Sigmoid colon (tissue), 7 donors: ENCODE measurements at places on chromosomes 16 and 17. TPM values are rescaled to one million over a fixed set of nuclear protein-coding genes. Genes with fewer than 3 reads are reported as not detected.

The SCNN1G gene
- 9.2 TPM for polyA plus RNA-seq

DNA sequence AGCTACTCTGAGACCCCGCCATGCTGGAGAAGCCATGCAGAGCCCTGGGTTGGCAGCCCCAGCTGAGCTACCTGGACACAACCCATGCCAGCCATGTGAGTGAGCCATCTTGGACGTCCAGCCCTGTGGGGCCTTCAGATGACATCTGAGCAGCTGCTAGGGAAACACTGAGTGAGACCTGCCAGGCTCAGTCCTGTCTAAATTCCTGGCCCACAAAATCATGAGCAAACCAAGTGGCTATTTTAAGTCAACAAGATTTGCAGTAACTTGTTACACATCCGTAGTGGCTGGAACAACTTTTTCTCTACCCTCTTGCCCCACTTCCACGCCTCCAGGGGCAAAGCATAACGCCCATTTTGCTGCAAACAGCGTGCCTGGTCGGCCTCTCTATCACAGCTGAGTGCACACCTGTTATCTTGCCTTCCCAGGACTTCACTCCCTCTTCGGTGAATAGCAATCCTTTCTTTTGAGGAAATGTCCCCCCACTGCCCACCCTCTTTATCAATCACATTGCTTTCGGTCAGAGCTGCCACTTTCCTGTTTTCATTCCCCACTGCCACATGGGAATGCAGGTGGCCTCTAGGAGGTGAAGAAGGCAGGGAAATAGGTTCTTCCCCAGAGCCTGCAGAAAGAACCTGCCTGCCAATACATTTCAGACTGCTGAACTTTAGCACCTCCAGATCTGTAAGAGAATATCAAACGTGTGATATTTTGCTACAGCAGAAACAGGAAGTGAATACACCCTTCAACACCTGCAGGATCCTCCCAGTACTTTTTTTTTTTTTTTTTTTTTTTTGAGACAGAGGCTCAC, 7.4 kb upstream of the SCIMP start:
- no peaks in the 10 kb centered on the region for H3K4me1 ChIP-seq
- no peak overlapping the region for H3K4me3 ChIP-seq
- peaks cover 6% of the 10 kb centered on the region for H3K27me3 ChIP-seq
- H3K36me3 ChIP-seq, result no peaks in the 10 kb centered on the region

- H3K4me1 ChIP-seq, result no peaks in the 10 kb centered on the region
- H3K36me3 ChIP-seq, result no peaks in the 10 kb centered on the region
- no peak for DNase-seq
- H3K27ac ChIP-seq, result no peak overlapping the region
- no peak overlapping the region for H3K4me3 ChIP-seq
Measured at GRCh38 chr17:9668517-9668916, 23.2 kb downstream of the USP43 start.

DNA sequence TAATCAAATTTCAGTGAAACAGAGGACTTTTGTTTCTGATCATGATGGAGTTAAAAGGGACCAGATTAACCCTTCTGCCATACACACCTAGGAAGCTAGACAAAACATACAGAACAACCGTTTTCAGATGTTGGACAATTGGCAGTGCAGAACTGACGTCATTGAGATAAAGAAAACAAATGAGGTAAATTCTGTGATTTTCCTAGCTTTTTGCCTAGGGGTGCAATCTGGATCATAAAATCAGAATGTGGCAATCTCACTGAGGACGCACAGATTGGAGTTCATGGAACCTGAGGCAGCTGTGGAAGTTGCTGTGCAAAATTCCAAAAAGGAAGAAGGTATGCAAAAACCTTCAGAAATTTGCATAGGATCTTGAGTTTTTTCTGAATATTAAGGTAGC, 15.0 kb upstream of the USP32 start:
- H3K4me3 ChIP-seq, result no peak overlapping the region

DNA sequence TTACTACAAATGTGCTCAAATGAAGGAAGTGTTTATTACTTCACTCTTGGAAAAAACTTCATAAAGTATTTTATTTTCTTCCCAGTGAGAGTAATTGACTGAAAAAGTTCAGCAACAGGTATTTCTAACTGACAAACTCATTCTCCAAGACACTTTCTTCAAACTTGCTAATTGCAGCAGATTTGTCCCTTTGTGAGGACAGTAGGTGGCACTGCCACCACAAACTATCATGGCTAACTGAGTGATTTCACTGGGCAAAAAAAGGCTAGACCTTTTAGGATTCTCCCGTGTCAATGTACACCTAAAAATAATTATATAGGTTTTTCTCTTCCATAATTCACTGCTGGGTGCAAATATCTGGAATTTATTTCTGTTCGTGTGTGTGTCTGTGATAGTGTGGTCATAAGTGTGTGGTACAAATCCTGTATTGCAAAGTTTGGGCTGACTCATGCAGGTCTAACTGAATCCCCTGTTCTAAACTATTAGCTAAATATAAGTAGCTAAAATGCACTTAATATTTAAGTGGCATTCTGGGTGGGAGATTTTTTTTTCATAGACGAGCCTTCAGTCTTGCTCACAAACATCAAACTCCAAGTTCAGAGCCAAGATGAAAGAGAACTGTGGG, 3.9 kb downstream of the HS3ST3A1 start:
- no peaks in the 10 kb centered on the region for H3K36me3 ChIP-seq
- no peak for DNase-seq
- H3K27ac ChIP-seq, result no peak overlapping the region

DNA sequence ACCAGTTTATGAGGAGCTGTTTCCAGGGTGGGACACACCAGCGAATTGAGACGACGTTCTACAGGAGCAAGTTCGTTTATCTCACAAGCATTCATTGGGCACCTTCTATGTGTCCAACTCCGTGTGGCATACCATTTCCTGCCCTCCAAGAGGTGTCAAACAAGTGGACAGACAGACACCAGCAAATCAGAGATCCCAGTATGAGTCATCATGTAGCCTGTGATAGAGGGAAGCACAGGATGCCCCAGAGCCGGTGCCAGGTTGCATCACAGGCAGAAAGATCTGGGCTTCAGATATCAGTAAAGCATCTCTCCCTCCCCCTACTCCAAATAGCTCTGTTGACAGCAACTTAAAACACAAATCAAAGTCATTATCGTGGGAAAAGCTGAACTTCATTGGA, 31.8 kb upstream of the MAF start:
- no peaks in the 10 kb centered on the region for H3K27me3 ChIP-seq
- no peak for DNase-seq
- H3K36me3 ChIP-seq, result no peaks in the 10 kb centered on the region

- H3K27me3 ChIP-seq, result peaks cover 11% of the 10 kb centered on the region
- no peaks in the 10 kb centered on the region for H3K36me3 ChIP-seq
- no peaks in the 10 kb centered on the region for H3K4me1 ChIP-seq
- no peak overlapping the region for H3K27ac ChIP-seq
- H3K4me3 ChIP-seq, result no peak overlapping the region
Measured at GRCh38 chr17:46869296-46869695, 17.9 kb downstream of the WNT9B start.

The ABCA9 gene
- 1.5 TPM for polyA plus RNA-seq

The SDR42E1 gene
- polyA plus RNA-seq, result 0.60 TPM

DNA sequence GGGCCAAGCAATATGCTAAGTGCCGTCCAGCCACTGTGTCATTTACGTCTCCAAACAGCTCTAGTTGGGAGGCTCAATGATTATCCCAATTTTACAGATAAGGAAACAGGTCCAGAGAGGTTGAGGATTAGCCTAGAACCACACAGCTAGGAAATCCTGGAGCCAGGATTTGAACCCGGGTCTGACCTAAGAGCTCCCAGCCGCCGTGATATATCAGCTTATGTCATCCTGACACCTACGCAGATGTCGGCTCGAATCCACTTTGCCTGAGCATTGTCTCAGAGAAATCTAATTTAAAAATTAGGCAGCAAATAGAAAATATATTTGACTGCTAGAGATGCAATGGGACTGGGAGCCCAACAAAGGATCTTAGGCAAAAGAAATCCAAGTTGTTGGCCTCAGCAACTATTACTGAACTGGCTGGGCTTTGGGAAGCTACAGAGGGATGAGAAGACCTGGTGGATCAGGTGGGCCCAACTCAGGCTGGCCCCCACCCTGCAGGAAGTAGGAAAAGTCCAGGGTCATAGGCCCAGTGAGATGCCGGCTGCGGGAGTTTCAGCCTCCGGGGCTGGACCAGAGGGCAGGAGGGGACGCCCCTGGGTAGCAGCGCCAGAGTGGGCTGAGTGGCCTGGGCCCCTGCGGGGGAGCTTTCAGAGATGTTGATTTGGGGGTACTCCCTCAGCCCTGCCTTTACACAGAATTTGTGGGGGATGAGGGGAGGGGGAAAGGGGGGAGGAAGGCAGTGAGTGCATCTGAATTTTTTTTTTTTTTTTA, 35.1 kb upstream of the IL21R start:
- peaks cover 14% of the 10 kb centered on the region for H3K4me1 ChIP-seq
- H3K27ac ChIP-seq, result peak overlapping the region; percentile 51
- H3K36me3 ChIP-seq, result peaks cover 13% of the 10 kb centered on the region
- DNase-seq, result peak; percentile 72

The MFSD11 gene
- polyA plus RNA-seq, result 22.1 TPM

GRCh38 chr16:1042049-1042744, 30.4 kb upstream of the SSTR5 start:
- H3K4me3 ChIP-seq, result no peak overlapping the region
- peaks cover 13% of the 10 kb centered on the region for H3K4me1 ChIP-seq
- H3K27me3 ChIP-seq, result peaks cover 92% of the 10 kb centered on the region
- H3K27ac ChIP-seq, result no peak overlapping the region
- H3K36me3 ChIP-seq, result no peaks in the 10 kb centered on the region

- no peak for DNase-seq
- H3K36me3 ChIP-seq, result peaks cover 5% of the 10 kb centered on the region
- no peak overlapping the region for H3K4me3 ChIP-seq
- H3K27ac ChIP-seq, result no peak overlapping the region
- H3K27me3 ChIP-seq, result no peaks in the 10 kb centered on the region
Measured at GRCh38 chr17:62592341-62593099, 35.0 kb upstream of the MRC2 start.

The KCNG4 gene
- polyA plus RNA-seq, result not detected

GRCh38 chr17:48238933-48239602, 131.5 kb downstream of the SNX11 start:
- H3K4me1 ChIP-seq, result no peaks in the 10 kb centered on the region
- no peak for DNase-seq
- no peaks in the 10 kb centered on the region for H3K27me3 ChIP-seq
- H3K27ac ChIP-seq, result no peak overlapping the region
- H3K4me3 ChIP-seq, result no peak overlapping the region
- no peaks in the 10 kb centered on the region for H3K36me3 ChIP-seq

The CACNB1 gene
- polyA plus RNA-seq, result 3.0 TPM

DNA sequence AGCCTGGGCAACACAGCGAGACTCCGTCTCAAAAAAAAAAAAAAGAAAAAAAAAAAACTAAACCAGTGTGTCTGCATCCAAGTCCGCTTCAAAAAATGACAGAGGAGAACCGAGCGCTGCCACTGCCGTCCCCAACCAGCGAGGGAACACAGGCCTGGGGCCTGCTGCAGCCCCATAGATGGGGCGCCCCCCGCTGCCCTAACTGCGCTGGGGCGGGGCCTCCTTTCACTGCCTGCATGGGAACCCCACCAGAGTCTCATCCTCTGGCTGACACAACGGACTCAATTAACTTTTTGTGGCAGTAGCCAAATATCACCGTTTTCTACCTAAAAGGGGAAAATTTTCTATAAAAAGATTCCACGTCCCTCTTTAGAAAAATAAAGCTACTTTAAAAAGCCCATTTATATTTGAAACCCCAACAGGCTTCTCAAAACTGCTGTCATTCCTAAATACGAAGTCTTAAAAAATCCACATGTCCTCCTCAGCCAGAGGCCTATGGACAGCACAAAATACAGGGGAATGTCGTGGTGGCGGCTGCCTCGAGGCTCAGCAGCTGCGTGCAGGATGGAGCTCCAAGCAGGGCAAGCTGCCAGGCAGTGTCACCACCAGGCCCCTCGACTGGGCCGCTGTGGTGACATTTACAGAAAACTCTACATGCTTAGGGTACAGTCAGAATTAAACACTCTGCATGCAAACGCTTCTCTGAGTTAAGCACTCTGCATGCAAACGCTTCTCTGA, 30.3 kb downstream of the KLHDC4 start:
- peaks cover 33% of the 10 kb centered on the region for H3K36me3 ChIP-seq
- no peak overlapping the region for H3K4me3 ChIP-seq
- peaks cover under 1% of the 10 kb centered on the region for H3K4me1 ChIP-seq
- no peak overlapping the region for H3K27ac ChIP-seq
- H3K27me3 ChIP-seq, result no peaks in the 10 kb centered on the region

- no peaks in the 10 kb centered on the region for H3K4me1 ChIP-seq
- no peaks in the 10 kb centered on the region for H3K27me3 ChIP-seq
- no peak overlapping the region for H3K27ac ChIP-seq
- H3K36me3 ChIP-seq, result no peaks in the 10 kb centered on the region
Measured at GRCh38 chr17:20127360-20128035, 118.3 kb downstream of the SPECC1 start.

- H3K4me3 ChIP-seq, result no peak overlapping the region
- no peak for DNase-seq
- H3K27me3 ChIP-seq, result no peaks in the 10 kb centered on the region
- H3K4me1 ChIP-seq, result no peaks in the 10 kb centered on the region
- no peak overlapping the region for H3K27ac ChIP-seq
- H3K36me3 ChIP-seq, result peaks cover 46% of the 10 kb centered on the region
Measured at GRCh38 chr17:37180376-37180775, 195.4 kb upstream of the C17orf78 start.

The TP53TG3B gene
- polyA plus RNA-seq, result not detected

GRCh38 chr17:66784621-66785364, 50.1 kb upstream of the CACNG5 start:
- no peak overlapping the region for H3K4me3 ChIP-seq
- H3K4me1 ChIP-seq, result no peaks in the 10 kb centered on the region
- peaks cover 5% of the 10 kb centered on the region for H3K36me3 ChIP-seq
- no peak overlapping the region for H3K27ac ChIP-seq
- no peak for DNase-seq
- H3K27me3 ChIP-seq, result no peaks in the 10 kb centered on the region

The MYO15A gene
- 0.73 TPM for polyA plus RNA-seq

- H3K27me3 ChIP-seq, result no peaks in the 10 kb centered on the region
- no peak overlapping the region for H3K27ac ChIP-seq
- peaks cover 10% of the 10 kb centered on the region for H3K4me1 ChIP-seq
- peaks cover 11% of the 10 kb centered on the region for H3K36me3 ChIP-seq
- no peak for DNase-seq
Measured at GRCh38 chr17:416293-417206, 63.9 kb upstream of the RPH3AL start.

- no peak overlapping the region for H3K27ac ChIP-seq
- H3K4me3 ChIP-seq, result no peak overlapping the region
- no peaks in the 10 kb centered on the region for H3K4me1 ChIP-seq
- no peaks in the 10 kb centered on the region for H3K27me3 ChIP-seq
- no peaks in the 10 kb centered on the region for H3K36me3 ChIP-seq
Measured at GRCh38 chr17:14838567-14838966, 426.6 kb downstream of the PMP22 start.

GRCh38 chr17:67007266-67007665, 37.1 kb upstream of the CACNG1 start:
- H3K27ac ChIP-seq, result no peak overlapping the region
- H3K4me3 ChIP-seq, result no peak overlapping the region
- no peak for DNase-seq
- H3K36me3 ChIP-seq, result no peaks in the 10 kb centered on the region
- no peaks in the 10 kb centered on the region for H3K4me1 ChIP-seq

GRCh38 chr17:76485569-76485968, 15.7 kb downstream of the RHBDF2 start:
- peak; percentile 66 for DNase-seq
- H3K27ac ChIP-seq, result peak overlapping the region; percentile 14
- H3K36me3 ChIP-seq, result no peaks in the 10 kb centered on the region
- H3K4me1 ChIP-seq, result no peaks in the 10 kb centered on the region
- H3K4me3 ChIP-seq, result no peak overlapping the region

The CD19 gene
- not detected for polyA plus RNA-seq

- no peak for DNase-seq
- no peaks in the 10 kb centered on the region for H3K36me3 ChIP-seq
- H3K4me1 ChIP-seq, result peaks cover 2% of the 10 kb centered on the region
- H3K4me3 ChIP-seq, result no peak overlapping the region
- H3K27me3 ChIP-seq, result no peaks in the 10 kb centered on the region
Measured at GRCh38 chr16:79325226-79325945, 275.2 kb downstream of the MAF start.
